ENCODE measurements at places on chromosomes 1 and 21.

DNA sequence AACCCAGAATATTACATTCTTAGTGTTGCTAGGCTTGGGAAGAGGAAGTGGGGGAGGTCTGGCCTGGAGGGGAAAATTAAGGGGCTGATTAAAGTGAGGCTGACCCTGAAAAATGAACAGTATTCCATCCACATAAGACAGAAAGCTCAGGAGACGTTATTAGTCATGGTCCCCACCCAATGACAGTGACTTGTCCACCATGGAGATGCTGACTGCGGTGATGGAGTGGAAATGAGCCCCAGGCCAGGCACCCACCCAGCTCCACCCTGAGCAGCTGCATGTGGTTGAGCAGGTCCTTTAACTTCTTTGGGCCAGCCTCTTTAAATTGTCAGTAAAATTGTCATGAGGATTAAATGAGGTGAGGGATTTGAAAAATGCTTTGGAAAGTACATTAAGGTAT lies 1.4 kb upstream of the SPRR4 start:
- no peak for DNase-seq

DNA sequence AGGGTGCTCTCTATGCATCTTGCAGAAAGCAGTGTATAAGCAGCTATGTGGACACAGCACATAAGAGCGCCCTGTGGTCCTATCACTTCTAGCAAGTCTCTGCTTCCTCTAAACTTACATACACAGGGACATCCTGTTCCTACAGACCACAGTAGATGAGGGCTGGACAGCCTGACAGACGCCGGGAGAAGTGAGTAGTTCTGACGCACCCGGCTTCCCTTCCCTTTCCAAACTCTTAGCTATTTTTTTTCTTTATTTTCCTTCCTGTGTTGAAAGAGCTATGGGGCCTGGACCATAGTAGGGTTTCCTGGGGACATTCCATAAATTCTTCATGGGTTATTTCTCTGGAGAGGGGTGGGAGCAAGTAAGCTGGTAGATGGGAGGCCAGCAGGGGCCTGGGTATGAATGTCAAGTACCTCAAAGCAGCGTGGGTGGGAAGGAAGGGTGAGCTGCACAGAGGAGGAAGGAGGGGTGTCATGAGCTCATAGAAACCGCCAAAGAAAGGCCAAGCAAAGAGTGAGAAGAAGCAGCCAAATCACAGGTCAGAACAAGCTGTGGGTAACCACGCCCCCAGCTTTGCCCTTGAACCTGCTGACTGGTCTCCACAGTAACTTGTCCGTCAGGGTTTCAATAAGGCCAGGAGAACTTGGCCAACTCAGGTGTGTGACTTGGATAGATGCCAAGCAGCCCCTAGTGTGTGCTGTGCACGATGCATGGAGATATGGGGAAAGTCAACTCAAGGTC lies 36.6 kb downstream of the PLXNA2 start:
- DNase-seq = no peak

GRCh38 chr1:221022331-221022730 lies 143.1 kb downstream of the HLX start:
- no peak for DNase-seq

- DNase-seq = no peak
Observed at GRCh38 chr1:230772457-230773395, 25.5 kb downstream of the CAPN9 start.

DNA sequence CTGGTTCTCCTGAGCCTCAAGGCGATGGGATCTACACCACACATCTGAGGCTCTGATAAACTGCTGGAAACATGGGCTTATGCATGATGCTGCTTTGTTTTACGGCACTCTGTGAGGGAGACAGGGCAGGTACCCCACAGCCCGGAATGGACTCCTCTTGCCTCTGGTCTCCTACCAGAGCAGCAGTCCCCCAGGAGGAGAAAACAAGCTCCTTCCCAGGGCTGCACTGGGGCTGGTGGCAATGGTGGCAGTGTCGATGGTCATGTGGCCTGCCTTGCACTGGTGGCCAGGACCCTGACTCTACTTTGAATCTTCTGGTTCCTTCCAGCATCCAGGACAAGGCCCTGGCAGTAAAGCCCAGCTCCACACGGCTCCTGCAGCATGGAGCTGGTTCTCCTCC lies 79.4 kb downstream of the TOMM20 start:
- DNase-seq = no peak

DNA sequence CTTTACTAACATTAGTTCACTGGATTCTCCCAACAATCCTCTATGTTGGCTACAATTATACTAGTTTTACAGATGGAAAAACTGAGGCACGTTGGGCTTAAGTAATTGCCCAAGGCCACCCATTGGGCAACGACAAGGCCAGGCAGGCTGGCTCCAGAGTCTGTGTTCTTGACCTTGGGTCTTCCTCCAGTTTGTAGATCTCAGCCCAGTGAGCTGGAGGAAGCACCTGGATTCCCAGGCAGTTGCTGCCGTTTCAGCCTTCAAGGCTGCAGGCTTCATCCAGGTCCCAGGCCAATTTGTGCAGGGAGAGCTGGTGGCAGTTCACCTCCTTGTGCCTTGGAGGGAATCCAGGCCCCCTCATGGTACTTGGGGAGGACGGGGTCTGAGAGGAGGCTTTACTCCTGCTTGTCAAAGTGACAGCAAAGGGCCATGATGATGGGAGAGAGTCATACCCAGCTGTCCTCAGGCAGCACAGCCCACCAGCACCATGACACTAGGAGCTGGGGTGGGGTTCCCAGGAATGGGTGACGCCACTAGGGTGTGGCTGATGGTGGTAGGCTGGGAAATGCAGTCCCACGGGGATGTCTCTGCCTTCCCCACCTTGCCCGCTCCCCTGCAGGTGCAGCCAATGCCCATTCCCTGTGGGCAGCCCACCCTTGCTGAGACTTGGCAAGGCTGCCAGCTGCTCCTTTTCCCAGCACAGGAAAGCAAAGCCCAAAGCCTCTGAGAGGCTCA lies 27.1 kb downstream of the PKP1 start:
- DNase-seq = no peak

- no peak for DNase-seq
Observed at GRCh38 chr1:118863688-118864087, 124.5 kb downstream of the TBX15 start.

GRCh38 chr1:220255204-220255603 lies 17.0 kb downstream of the RAB3GAP2 start:
- no peak for DNase-seq

- DNase-seq = no peak
Observed at GRCh38 chr1:20411196-20411980, 74.6 kb downstream of the CAMK2N1 start.

DNA sequence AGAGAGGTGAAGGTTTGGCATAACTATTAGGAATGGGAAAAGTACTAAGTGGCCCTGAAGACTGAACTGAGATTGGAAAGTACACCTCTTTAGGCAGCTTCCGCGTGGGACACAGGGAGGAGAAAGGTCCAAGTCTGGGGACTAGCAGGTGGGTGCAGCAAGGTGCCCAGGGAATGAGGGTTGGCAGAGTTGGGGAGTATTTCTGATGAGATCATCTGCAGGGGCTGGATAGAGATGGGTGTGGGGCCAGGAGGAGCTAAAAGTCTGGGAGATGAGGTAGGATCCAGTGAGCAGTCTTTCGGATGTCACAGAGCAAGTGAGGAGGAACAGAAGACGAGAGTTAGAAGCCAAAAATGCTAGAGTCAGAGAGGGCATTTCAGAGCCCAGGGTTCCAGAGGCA lies 36.1 kb downstream of the CDCA8 start:
- DNase-seq = no peak
